ENCODE measurements at places on chromosomes 3 and 15.

DNA sequence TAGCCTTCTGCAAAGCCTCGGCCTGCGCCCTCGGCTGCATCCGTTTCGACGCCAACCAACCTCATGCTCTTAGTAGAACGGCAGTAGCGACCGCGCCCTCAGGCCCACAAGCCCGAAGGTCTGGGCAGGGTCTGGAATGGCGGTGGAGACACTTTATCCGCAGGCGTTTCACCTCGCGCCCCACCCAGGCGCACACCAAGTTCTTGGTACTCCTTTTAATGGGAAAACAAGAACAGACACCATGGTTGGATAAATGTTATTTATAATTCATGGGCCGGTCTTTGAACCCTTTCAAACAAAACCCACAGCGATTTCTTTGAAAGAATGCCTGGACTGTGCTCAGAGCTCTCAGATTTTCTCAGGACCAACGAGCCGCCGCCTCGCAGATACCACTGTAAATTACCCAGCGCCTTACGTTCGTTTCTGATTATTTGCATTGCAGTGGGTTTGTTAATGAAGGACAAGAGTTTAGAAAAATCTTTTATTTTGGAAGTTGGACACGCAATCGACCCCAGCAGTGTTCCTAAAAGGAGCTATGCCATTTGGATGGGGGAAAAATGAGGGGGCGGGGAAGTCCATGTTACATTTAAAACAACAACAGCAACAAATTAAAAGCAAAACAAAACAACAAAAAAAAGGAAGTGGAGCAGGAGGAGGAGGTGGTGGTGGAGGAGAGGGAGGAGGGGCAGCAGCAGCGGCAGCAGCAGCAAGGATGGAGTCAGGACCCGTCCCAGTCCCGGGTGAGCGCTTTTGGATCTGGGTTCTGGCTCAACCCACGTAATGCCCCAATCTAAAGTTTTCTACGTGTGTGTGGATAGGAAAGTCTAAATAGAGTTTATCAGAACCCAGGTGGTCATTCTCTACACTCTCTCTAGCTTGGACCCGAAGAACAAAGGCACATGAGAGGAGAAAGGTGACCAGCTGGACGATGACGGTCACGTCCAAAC is 993 bp upstream of the ISL2 start:
- no peak for DNase-seq

DNA sequence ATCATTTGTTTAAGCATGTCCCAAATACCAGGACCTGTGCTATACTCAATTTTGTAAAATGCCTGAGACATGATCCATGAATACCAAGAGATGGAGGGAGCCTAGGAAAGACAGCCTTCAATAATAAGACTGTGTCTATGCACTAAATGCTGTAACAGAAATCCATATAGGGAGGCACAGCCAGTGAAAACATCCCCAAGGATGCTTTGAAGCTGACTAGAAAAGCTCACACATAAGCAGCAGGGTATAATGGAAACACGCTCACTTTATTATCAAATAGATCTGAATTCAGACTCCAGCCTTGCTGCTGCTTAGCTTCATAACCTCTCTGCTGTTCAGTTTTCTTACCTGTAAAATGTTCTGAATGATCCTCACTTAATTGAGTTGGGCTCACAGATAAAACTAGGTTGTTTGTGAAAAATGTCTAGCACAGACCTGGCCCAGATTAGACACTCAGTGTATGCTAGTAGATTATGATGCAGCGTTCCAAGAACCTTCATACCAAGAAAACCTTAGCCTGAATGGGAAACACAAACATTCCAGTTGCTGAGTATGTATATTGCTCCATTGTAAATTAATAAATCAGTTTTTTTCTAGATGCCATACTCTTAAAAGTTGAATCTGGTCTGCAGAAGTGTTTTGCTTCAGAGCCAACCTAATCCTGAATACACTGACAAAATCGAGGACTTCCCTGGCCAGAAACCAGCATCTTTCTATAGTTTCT is 3.8 kb upstream of the LARP6 start:
- DNase-seq = no peak

DNA sequence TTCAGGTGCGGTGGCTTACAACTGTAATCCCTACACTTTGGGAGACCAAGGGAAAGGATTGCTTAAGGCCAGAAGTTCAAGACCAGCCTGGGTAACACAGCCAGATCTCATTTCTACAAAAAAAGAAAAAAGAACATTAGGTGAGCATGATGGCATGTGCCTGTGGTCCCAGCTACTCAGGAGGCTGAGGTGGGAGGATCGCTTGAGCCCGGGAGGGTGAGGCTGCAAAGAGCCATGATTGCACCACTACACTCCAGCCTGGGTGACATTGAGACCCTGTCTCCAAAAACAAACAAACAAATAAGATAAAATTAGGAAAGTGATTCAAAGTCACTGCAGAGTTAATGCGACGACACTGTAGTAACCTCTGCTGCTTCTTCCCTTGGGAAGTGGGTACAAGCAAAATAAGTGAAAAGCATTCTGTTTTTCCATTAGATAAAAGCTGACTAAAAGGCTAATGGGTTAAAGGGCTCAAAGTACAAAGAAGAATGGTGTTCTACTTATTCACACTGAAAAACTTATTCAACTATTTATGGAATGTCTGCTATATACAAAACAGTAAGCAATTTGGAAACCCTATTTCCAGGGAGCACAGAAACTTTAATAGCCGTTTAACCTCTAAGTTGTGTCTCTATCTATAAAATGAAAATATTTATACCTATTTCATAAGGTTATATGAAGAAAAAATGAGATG is 8.0 kb upstream of the RPS27L start:
- DNase-seq = no peak

- DNase-seq = no peak
These were observed 193.5 kb downstream of the FOXP1 start for GRCh38 chr3:71389911-71390573.

- DNase-seq = no peak
These were observed 46.9 kb downstream of the ZIC4 start for GRCh38 chr3:147359177-147360050.

DNA sequence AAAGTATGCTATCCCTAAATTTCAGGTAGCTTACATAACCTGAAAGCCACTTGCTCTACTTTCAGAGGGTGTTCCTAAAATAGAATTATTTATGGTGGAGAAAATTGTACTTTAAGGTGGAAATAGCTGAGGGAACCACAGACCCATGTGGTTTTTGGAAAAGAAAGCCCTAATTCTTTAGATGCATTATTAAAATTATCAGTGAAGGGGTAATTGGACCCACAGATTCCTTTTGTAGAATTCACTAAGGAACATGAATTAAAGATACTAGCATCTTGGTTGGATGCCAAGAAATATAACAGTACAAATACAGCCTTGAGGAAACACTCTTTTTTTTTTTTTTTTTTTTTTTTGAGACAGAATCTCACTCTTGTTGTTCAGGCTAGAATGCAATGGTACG is 37.8 kb downstream of the DPPA2 start:
- DNase-seq = no peak

- DNase-seq = no peak
These were observed 91.4 kb upstream of the MYZAP start for GRCh38 chr15:57500256-57500655.
